ENCODE measurements at places on chromosomes 7 and 10.

DNA sequence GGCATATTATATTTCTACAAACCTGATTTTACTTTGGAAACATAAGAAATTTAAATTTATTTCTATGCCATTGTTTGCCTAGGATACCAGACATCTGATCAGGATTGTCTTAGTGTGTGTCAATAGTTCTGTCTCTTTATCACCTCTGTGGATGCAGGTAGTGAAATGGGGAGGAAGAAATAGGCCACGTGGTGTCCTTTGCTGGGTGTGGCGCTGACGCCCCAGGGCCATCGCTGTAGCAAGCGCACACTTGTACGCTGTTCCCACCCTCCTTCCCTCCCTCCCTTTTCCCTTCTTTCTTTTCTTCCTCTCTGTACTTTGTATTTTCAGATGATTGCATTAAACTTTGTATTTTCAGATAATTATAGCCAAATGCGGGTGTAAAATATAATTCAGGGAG is 5.0 kb downstream of the DOCK1 start:
- DNase-seq: no peak

- no peak for DNase-seq
Measured at GRCh38 chr7:110071192-110071591, 1019.7 kb upstream of the LRRN3 start.

GRCh38 chr7:157276091-157276561 is 60.7 kb upstream of the DNAJB6 start:
- no peak for DNase-seq

GRCh38 chr10:95211606-95212279 is 17.7 kb downstream of the ACSM6 start:
- DNase-seq: no peak

- peak; percentile 29 for DNase-seq
Measured at GRCh38 chr7:151400626-151401315, 9.1 kb downstream of the WDR86 start.

- DNase-seq: no peak
Measured at GRCh38 chr10:16904639-16905061, 87.4 kb upstream of the RSU1 start.

DNA sequence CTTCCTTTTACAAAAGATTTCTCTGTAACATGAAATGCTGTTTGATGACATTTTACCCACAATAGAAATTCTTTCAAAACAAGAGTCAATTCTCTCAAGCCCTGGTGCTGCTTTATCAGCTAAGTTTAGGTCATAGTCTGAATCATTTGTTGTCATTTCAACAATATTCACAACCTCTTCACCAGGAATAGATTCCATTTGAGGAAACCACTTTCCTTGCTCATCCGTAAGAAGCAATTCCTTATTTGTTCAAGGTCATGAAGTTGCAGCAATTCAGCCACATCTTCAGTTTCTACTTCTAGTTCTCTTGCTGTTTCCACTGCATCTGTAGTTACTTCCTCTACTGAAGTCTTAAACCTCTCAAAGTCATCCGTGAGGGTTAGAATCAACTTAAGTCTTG is 315.3 kb downstream of the TYW1 start:
- DNase-seq: no peak

- no peak for DNase-seq
Measured at GRCh38 chr10:4099202-4099601, 314.2 kb upstream of the KLF6 start.

- DNase-seq: no peak
Measured at GRCh38 chr10:3865565-3865964, 80.6 kb upstream of the KLF6 start.
